SJSA1 (cell line): ENCODE measurements at places on chromosomes 2 and 18. TPM values are rescaled to one million over a fixed set of nuclear protein-coding genes. Genes with fewer than 3 reads are reported as not detected.

DNA sequence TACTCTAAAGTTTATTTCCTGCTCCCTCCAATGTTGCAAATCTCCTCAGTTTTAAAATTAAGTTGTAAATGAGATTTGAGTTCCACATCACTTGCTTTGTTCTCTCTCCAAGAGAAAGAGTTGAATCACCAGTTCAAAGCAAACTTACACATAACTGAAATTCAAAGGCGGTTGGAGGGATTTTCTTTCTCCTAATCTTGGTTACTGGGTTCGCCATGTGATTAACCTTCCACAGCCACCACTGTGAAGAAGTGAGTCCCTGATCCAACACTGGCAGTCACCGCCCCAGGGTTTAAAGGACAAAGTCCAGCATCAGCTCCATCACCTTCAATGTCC lies 247.1 kb downstream of the MYCN start:
- no peak overlapping the region for H3K4me3 ChIP-seq
- DNase-seq = no peak
- no peak overlapping the region for H3K27ac ChIP-seq
- no peaks in the 10 kb centered on the region for H3K27me3 ChIP-seq
- no peaks in the 10 kb centered on the region for H3K4me1 ChIP-seq

DNA sequence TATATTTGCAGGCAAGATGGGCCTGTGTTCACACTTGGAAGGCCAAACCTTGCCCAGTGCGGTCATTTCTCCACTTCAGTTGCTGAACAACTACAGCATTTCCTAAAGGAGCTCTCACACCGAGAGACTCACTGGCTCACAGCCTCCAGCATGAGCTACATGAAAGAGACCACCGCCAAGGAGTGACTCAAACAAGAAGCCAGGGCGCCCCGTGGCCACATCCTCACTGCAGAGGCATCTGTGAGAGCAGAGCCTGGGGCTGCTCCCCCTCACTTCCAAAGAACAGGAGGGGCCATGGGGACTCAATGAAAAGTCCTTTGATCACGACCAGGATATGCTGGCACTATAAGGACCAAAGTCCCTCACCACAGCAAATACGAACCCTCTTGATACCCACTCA lies 50.0 kb downstream of the TMEM163 start:
- H3K36me3 ChIP-seq = no peaks in the 10 kb centered on the region
- no peaks in the 10 kb centered on the region for H3K4me1 ChIP-seq
- H3K4me3 ChIP-seq = no peak overlapping the region
- H3K27me3 ChIP-seq = no peaks in the 10 kb centered on the region; the same call in 1 of the 2 replicates

DNA sequence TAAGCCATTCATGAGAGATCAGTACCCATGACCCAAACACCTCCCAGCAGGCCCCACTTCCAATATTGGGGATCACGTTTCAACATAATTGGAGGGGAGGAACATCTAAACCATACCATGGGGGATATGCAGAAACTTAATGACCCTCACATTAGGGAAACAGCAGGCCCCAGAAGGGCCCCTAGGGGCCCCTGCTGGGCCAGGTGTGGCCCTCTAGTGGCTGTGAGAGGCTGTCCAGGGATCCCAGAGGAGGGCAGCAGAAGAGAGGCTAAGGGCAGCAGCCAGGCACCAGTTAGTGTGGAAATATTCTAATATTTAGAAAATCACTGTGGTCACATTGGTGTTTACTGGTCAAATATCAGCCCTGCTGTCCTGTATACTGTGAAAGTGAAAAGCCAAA lies 49.3 kb upstream of the ANKRD44 start:
- no peak overlapping the region for H3K27ac ChIP-seq
- H3K36me3 ChIP-seq = no peaks in the 10 kb centered on the region
- no peaks in the 10 kb centered on the region for H3K27me3 ChIP-seq
- no peak overlapping the region for H3K4me3 ChIP-seq

DNA sequence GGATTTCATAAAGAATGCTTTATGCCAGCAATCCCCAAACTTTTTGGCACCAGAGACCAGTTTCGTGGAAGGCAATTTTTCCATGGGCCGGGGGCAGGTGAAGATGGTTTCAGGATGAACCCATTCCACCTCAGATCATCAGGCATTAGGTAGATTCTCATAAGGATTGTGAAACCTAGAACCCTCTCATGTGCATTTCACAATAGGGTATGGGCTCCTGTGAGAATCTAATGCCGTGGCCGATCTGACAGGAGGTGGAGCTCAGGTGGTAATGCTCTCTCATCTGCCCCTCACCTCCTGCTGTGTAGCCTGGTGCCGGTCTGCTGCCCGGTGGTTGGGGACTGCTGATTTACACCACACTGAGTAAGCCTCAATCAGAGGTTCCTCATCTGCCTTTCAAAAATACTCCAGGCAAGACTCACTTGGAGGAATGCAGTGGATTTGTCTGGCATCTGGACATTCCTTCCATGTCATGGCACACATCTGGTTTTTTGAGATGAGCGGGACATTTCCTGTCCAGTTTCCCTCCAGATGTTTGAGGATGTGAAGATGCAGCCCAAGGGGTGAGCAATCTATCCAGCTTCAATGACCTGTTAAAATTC lies 185.8 kb downstream of the VAPA start:
- no peak overlapping the region for H3K4me3 ChIP-seq
- H3K27me3 ChIP-seq = no peaks in the 10 kb centered on the region
- H3K27ac ChIP-seq = no peak overlapping the region
- H3K36me3 ChIP-seq = no peaks in the 10 kb centered on the region
- peaks cover 8% of the 10 kb centered on the region; the same call in 1 of the 2 replicates for H3K4me1 ChIP-seq
- no peak for DNase-seq

GRCh38 chr2:46177461-46178089 lies 119.6 kb upstream of the EPAS1 start:
- H3K27ac ChIP-seq = no peak overlapping the region
- DNase-seq = no peak
- no peaks in the 10 kb centered on the region for H3K27me3 ChIP-seq
- peaks cover 13% of the 10 kb centered on the region for H3K36me3 ChIP-seq

GRCh38 chr18:13894531-13894930 lies 20.8 kb downstream of the MC2R start:
- H3K4me3 ChIP-seq = no peak overlapping the region
- DNase-seq = no peak
- H3K4me1 ChIP-seq = no peaks in the 10 kb centered on the region; the same call in 1 of the 2 replicates
- no peak overlapping the region for H3K27ac ChIP-seq
- no peaks in the 10 kb centered on the region for H3K27me3 ChIP-seq
- H3K36me3 ChIP-seq = no peaks in the 10 kb centered on the region

DNA sequence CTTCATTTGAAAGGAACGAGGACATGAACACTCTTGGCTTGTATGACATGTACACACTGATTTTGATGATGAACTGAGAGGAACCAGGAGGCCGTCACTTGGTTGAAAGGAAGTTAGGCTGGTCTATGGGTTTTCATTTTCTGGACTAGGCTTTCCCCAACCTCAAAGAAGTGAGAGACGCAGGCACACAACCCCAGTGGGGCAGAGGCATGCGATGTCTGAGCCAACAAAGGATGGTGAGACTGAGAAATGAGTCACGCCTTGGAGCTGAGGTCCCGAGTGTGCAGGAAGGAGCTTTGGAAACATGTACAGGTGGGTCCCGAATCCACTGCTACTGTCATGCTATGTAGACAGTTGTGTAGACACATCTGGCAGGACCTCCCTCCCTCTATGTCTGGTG lies 24.1 kb downstream of the SIGLEC15 start:
- H3K27me3 ChIP-seq = no peaks in the 10 kb centered on the region
- H3K36me3 ChIP-seq = peaks cover 49% of the 10 kb centered on the region
- H3K4me3 ChIP-seq = no peak overlapping the region
- no peak for DNase-seq

GRCh38 chr2:44456946-44457345 lies 95.2 kb downstream of the CAMKMT start:
- H3K27ac ChIP-seq = no peak overlapping the region
- no peak for DNase-seq
- H3K27me3 ChIP-seq = no peaks in the 10 kb centered on the region
- no peaks in the 10 kb centered on the region for H3K4me1 ChIP-seq

DNA sequence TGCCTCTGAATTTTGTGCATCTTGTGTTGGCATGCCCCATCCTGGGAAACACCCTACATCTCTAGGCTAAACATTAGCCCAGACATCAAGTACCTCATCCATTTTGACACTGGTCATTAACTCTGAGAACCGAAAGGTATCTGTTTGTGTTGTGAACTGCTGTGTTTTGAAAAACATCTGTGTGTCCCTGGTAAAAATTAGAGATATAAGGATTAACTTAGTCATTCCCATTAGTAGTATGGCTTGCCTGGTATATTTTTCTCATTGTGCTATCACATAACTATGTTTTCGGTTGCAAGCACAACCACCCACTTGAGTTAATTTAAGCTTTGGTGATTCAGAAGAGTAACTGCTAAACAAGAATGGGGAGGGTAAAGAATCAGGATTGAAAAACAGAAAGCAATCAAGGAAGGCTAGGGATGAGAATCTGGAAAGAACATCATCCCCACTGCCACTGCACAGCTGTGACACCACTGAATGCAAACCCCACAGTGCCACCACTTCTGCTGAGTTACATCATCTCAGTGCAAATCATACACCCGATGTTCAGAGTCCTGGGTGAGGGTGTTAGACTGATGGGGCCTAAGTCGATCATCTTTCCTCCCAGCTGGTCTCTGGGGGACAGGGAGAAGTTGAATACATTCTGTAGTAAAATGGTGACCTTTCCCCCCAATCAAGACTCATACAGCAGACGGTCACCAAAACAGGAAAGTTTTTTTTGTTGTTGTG lies 234.0 kb downstream of the EPHA4 start:
- no peaks in the 10 kb centered on the region for H3K4me1 ChIP-seq
- no peak overlapping the region for H3K27ac ChIP-seq
- DNase-seq = no peak
- no peaks in the 10 kb centered on the region for H3K36me3 ChIP-seq
- H3K27me3 ChIP-seq = no peaks in the 10 kb centered on the region

DNA sequence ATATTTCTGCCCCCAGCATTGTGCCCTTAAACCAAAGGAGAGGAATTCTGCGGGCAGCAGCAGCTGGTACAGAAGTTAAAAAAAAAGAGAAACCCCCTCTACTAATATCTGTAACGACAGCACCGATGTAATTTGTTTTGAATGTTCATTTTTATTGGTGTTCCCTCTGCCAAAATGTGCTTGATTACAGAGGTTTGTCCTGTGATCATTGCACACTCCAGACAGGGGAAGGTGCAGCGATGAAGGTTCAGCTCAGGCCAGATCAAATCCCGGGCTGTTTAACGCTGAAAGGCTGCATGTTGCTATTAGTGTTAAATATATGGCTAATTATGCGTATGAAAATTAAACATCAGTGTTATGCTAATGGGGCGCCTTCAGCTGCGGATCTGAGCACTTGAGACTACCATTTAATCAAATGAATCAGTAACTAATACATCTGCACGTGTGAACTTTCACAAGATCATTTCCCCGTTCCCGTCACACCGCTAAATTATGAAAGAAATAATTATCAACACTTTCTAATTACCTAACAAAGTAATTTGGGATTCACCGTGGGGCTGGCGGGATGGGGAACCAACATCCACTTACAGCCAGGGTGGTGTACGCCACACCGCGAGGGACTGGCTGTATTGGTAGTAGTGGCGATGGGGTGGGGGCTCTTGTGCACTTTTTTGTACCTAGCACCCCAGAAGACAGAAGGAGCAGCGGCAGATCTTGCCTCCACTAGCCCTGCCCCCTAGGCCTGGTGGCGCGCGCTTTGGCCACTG lies 1.5 kb upstream of the DLX1 start:
- peak overlapping the region; percentile 42 for H3K27ac ChIP-seq
- H3K4me1 ChIP-seq = peaks cover 15% of the 10 kb centered on the region
- no peaks in the 10 kb centered on the region for H3K27me3 ChIP-seq

DNA sequence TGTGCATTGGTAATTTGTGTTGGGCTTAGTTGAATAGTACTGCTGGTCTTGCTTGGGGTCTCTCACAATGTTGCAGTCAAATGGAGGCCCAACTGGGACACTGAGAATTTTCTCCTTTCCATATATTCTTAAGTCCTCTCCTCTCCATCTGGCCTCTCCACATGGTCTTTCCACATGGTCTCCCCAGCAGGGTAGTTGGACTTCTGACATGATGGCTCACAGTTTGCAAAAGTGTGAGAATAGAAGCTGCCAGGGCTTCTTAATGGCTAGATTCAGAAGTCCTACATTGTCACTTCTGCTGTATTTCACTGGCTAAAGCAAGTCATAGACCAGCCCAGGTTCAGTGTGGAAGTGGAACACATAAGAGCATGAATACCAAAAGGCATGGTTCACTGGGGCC lies 318.5 kb upstream of the TNP1 start:
- DNase-seq = no peak
- no peaks in the 10 kb centered on the region for H3K27me3 ChIP-seq
- no peaks in the 10 kb centered on the region for H3K4me1 ChIP-seq
- H3K4me3 ChIP-seq = no peak overlapping the region

DNA sequence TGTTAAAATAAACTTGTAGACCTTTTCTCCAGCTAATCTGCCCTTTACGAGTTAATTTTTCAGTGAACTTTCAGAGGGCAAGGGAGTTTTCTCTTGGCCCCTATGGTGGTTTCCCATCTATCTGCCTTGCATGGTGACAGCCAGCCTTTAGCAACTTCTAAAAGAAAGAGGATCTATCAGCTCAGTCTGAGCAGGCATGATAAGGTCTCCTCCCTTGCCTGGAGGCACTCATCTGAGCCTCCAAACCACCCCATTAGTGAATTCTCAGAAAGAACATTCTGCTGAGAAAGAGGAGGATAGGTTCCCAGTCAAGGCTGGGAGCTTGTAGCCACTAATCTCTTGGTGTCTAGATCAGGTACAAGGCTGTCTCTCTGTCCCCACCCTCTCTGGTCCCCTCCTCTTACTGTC lies 10.7 kb upstream of the GYPC start:
- no peak overlapping the region for H3K27ac ChIP-seq
- no peaks in the 10 kb centered on the region for H3K36me3 ChIP-seq
- DNase-seq = no peak
- H3K4me3 ChIP-seq = no peak overlapping the region
- no peaks in the 10 kb centered on the region for H3K4me1 ChIP-seq
- no peaks in the 10 kb centered on the region for H3K27me3 ChIP-seq

DNA sequence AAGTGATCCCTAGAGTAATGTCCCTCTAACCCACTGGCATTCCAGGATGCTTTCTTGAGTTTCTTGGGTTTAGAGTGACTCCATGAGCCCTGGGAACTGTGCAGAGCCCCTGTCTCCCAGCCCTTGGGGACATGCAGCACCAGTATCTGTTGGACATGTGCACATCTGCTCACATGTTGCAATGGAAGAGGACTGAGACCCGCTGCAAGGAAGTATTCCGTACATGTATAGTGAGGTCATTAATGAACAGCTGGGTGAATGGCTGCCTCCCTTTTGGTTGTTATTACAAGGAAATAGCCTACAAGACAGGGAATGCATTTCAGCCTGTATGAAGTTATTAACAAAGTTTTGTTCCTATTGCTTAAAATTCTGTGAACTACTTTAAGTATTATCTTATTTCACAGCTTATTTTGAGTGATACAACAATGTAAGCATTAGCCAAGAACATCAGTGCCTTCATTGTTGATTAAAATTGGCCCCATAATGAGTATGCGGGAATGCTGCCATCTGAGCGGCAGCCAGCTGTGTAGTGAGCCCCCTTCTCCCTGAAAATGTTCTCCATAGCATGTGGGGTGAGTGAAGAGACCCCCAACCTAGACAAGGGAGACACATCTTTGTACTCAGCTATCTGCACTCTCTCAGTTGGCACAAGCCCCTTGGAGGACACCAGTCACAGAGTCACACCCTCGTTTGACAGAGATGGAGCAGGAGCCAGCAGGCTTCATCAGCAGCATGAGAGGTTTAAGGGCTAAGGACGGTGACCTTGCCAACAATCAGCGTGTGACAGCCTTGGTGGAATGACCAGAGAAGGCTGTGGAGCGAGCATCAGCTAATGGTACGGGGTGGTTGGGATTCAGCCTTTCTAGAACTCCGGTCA lies 87.4 kb downstream of the FAM210A start:
- DNase-seq = no peak
- H3K4me3 ChIP-seq = no peak overlapping the region
- H3K36me3 ChIP-seq = no peaks in the 10 kb centered on the region
- H3K4me1 ChIP-seq = no peaks in the 10 kb centered on the region
- H3K27ac ChIP-seq = no peak overlapping the region

AGXT gene
- 0.26 TPM in 1 of 2 replicates, not detected in the other for total RNA-seq

CBLN2 gene
- total RNA-seq = not detected in 2 replicates

CNPPD1 gene
- 26.1 and 33.8 TPM in 2 replicates for total RNA-seq
